ENCODE measurements at places on chromosomes 1 and 21.

DNA sequence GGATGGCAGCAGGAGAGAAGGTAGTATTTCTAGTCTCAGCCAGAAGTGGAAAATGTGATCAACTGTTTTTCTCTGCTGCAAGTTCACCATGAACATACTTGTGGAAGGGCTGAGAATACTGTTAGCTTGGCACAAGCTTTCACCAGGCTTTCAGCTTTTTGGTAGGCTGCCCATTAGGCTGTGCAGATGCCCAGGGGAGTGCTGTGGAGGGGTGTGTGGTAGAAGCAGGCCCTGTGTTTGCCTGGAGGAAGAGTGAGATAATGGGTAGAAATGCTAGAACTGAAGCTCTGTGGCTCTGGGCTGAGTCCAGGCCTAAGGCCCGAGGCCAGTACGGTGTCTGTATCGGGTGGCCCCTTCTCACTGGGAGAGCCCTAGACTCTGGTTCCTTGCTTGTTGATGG lies 9.8 kb downstream of the DNAJC6 start:
- no peak for DNase-seq

- peak; percentile 9 for DNase-seq
These were observed 79.2 kb downstream of the MAN1C1 start for GRCh38 chr1:25695771-25696311.

DNA sequence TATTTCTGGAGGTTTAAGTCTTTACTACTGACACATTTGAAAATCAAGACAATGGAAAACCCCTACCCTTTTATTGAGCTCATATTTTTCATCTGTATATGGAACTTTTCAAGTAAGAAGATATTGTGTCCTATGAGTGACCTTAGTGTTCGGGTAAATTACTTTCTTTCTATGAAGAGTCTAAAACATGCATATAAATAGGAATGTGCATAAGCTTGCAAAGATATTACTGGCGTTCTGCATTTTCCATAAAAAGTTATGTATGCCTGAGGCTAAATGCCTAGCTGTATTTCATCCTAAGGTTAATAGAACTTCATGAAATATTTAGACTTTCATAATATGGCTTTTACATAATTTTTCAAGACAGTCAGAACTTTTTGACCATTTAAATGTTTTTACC lies 495.8 kb upstream of the ADAMTS5 start:
- no peak for DNase-seq

DNA sequence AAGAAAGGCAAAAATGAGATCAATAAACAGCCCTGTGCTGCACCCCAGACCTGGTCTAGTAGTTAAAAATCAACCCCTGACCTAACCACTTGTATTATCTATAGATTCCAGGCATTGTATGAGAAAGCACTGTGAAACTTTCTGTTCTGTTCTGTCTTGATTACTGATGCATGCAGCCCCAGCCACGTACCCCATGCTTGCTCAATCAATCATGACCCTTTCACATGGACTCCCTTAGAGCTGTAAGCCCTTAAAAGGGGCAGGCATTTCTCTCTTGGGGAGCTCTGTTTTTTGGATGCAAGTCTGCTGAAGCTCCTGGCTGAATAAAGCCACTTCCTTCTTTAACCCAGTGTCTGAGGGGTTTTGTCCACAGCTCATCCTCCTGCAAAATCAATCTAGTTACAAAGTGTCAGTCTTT lies 24.2 kb upstream of the CD34 start:
- peak; percentile 55 for DNase-seq

DNA sequence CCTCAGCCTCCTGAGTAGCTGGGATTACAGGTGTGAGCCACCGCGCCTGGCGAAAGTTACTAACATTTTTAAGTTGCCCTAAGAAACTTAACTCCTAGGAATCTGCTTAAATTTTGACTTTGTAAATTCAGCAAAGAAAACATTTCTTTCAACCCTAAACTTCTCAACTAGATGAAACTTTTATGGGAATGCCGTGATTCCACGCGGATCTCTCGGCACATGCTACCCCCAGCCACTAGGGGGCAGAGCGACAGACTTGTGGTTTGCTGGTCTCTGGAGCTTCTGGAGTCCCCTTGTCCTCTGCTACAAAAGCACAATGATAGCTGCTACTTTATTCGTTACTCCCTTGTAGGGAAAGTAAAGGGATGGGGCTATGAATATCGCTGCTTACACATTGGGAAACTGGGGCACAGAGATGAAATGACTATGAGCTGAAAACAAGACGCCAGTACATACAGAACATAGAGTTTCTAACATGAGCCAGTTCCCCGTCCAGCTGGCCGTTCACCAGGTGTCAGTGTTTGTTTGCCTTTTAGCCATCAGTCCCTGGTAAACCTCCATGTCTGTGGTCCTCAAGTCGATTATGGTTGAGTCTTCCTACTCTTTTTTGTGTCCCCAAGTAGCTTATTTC lies 114.7 kb downstream of the PBX1 start:
- no peak for DNase-seq

- no peak for DNase-seq
These were observed 46.3 kb upstream of the TMPRSS15 start for GRCh38 chr21:18449605-18450550.

- no peak for DNase-seq
These were observed 70.8 kb upstream of the TMPRSS2 start for GRCh38 chr21:41578716-41579115.

DNA sequence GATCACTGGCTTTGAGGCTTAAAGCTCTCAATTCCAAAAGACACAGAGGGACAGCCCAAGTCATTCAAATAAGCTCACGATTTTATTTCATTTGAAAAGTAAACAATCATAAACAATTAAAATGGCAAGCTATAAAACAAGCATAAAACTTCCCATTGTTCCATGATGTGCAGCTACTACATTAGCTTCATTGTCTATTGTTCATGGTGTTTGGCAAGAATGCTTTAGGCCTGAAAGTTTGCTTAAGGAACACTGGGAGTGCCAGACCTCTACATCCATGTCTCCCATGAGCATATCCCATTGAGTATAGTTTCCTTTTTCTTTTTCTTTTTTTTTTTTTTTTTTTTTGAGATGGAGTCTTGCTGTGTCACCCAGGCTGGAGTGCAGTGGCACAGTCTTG lies 286.1 kb upstream of the ESRRG start:
- DNase-seq, result no peak
